ENCODE measurements at places on chromosomes 2 and 18.
A peak's percentile ranks its signal among the peaks of the same experiment; 100 is the strongest.

DNA sequence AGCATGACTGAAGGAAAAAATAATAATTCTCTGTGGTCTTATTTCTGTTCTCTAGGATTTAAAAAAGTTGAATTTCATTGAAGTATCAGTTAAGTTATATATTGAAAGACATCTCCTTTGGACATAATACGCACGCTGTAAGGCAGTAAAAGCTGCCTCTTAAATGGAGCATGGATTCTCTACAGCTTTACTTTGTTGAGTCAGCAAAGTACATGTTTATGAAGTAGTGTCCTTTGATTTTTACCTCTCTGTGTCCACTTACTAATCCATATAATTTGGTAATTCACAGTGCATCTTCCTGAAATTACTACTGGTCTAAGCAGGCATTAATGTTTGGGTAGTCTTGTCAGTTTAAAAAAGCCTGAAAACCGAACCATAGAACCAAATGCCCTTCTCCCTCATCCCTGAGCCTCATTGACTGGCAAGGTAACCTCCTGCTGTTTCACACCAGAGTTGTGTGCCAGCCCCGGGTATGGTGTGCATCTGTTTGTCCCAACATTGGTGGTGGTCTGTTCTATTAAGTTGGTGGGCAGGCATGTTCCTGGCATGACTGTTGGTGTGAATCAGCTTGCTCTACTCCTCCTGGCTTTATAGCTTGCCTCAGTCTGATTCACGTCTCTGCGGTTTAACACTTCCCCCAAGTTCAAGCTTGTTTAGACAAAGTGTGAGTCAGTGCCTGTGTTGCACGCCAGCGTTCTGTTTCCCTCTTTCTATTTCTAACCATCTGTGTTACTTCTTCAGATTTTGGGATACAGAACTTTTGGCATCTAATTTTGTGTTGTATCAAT, 71.0 kb upstream of the ITM2C start:
- DNase-seq: peak; percentile 70

DNA sequence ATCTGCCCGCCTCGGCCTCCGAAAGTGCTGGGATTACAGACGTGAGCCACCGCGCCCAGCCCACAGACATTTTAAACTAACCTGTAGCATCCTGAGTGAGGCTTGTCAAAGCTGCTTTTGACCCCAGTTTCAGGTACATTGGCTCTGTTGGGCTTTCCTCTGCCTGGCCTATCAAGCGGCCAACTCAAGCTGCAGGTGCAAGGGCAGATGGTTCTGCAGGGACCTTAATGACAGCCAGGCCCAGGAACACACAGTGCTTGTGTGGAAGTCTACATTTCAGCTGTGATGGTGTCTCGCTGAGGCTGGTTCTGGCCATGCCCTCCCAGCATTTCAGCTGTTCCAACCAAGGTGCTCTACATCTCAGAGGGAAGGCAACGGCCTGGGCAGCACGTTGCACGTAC, 18.4 kb downstream of the INPP4A start:
- DNase-seq: no peak

GRCh38 chr2:165293440-165294420, 54.5 kb downstream of the SCN2A start:
- DNase-seq: no peak

- no peak for DNase-seq
These were observed 193.5 kb upstream of the TCF4 start for GRCh38 chr18:55781481-55781957.

GRCh38 chr2:225894236-225894980, 494.9 kb downstream of the NYAP2 start:
- no peak for DNase-seq

DNA sequence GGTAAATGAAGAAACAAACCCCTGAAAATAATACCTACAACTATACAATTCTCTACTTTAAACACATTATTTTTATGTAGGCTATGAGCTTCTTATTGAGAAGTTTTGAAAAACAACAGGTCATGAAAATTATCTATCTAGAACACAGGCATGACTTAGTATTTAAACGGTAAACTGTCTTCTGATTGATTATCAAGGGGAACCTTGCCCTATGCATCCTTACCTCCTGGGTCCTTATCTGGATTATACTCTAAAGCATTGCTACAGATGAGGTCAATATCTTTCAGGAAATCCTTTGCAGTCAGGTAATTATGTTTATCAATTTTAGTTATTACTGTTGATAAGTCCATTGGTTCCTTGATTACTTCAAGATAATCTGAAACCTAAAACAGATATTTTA, 144.3 kb downstream of the ATAD2B start:
- no peak for DNase-seq

All from thoracic aorta (tissue), 2 donors.